ENCODE measurements at places on chromosomes 5 and 9. TPM values are rescaled to one million over a fixed set of nuclear protein-coding genes. Genes with fewer than 3 reads are reported as not detected.

- H3K4me1 ChIP-seq: peaks cover 2% of the 10 kb centered on the region
- H3K27me3 ChIP-seq: peaks cover 11% of the 10 kb centered on the region
- DNase-seq: no peak
- no peak overlapping the region for H3K27ac ChIP-seq
Measured at GRCh38 chr9:97564291-97565175, 63.1 kb downstream of the TMOD1 start.

SLC25A2 gene
- total RNA-seq: 0.16 TPM

CDKN2B gene
- 0.62 TPM for total RNA-seq

- no peak overlapping the region for H3K27ac ChIP-seq
- H3K36me3 ChIP-seq: no peaks in the 10 kb centered on the region
- peaks cover 56% of the 10 kb centered on the region for H3K27me3 ChIP-seq
- H3K4me3 ChIP-seq: no peak overlapping the region
- DNase-seq: no peak
- peaks cover 1% of the 10 kb centered on the region for H3K4me1 ChIP-seq
Measured at GRCh38 chr9:127015921-127016512, 101.4 kb downstream of the RALGPS1 start.

FAXDC2 gene
- not detected for total RNA-seq

DNA sequence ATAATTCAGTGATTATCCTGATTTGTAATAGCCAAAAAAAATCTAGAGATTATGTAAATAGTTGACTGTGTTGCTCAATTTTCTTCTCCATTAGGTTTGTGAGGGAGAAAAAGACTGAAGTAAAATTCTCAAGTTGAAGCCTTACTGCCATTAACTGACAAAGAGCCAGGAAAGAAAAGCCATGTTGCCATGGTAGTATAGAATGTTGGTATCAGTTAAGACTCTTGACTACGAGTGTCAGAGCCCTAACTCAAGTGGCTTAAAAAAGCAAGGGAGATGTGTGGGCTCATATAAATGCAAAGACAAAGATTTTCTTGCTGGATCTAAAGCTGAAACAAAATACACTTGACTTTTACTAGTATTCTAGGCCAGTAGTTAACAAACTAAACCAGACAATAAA is 571.7 kb downstream of the KCTD16 start:
- H3K4me3 ChIP-seq: no peak overlapping the region
- no peak overlapping the region for H3K27ac ChIP-seq
- no peak for DNase-seq

CORO2A gene
- total RNA-seq: 0.96 TPM

DNA sequence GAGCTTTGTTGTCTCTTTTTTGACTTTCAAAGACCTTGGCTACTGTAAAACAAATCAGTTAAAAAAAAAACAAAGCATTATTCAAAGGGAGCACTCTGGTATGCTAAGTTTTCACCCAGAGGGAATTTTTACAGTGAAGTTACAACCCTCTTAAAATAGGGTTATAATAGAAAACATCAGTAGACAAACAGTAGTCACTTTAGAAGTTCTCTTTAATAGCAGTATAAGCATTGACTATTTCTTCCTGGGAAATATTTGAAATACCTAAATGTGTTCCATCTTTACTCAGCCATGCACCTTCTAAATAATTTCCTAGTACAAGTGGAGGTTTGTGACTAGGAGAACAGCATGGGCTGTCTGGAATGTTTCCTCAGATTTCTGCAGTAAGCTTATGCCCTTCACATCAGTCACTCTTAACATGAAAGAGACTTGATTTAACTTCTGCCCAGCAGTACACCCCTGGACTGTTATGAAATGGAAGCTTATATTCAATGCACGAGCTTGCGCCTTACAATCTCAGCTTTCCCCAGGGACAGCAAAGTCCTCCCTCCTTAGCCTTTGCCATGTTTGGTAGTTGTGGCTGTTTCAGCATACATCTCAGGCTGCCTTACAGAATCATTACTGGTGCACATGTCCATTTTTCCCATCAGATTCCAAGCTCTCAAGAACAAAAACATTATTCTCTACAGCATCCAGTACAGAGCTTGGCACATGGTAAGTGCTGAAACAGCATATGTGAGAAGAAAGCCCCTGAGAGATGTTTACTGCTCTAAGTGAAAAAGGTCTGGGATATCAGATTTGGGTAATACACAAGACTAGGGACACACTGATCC is 191.5 kb downstream of the ZNF608 start:
- H3K27ac ChIP-seq: no peak overlapping the region
- no peaks in the 10 kb centered on the region for H3K4me1 ChIP-seq
- H3K36me3 ChIP-seq: no peaks in the 10 kb centered on the region
- H3K27me3 ChIP-seq: no peaks in the 10 kb centered on the region

Measured in activated T-helper 2 cell treated with anti-CD3 and anti-CD28 coated beads, Interferon-gamma antibody, Interleukin-2, Interleukin-4, amounts not matched to agents 10 μg/mL and 5 μg/mL and 100 μg/mL, durations not matched to agents 14 hours and 24 hours and 36 hours (primary cell).